Panc1 (cell line): ENCODE measurements at places on chromosomes 4 and X. TPM values are rescaled to one million over a fixed set of nuclear protein-coding genes. Genes with fewer than 3 reads are reported as not detected.

GRCh38 chr4:111989817-111990216 is 155.4 kb upstream of the FAM241A start:
- H3K36me3 ChIP-seq: no peaks in the 10 kb centered on the region
- no peak overlapping the region for H3K4me3 ChIP-seq
- DNase-seq: no peak
- no peaks in the 10 kb centered on the region for H3K27me3 ChIP-seq
- no peaks in the 10 kb centered on the region for H3K4me1 ChIP-seq
- H3K27ac ChIP-seq: no peak overlapping the region

- no peaks in the 10 kb centered on the region for H3K27me3 ChIP-seq
- no peak for DNase-seq
- H3K4me1 ChIP-seq: no peaks in the 10 kb centered on the region
- no peaks in the 10 kb centered on the region; the same call in 1 of the 2 replicates for H3K36me3 ChIP-seq
Observed at GRCh38 chrX:48814722-48815121, 11.6 kb upstream of the ERAS start.

DNA sequence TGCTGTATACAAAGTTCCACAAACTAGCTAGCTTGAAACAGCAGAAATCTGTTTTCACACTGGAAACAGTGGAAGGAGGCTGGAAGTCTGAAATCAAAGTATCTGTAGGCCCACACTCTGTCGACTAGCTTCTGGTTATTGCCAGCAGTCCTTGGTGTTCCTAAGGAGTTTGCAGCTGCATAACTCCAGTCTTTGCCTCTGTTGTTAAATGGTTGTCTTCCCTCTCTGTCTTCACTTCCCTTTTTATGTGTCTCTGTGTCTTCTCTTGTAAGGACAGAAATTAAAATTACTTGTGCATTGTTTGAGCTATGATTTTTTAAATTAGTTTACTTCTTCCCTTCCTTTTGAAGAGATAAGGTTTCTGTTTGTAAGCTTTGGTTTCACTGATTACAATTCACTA is 8.2 kb downstream of the MTHFD2L start:
- H3K36me3 ChIP-seq: no peaks in the 10 kb centered on the region; the same call in 1 of the 2 replicates
- no peaks in the 10 kb centered on the region for H3K27me3 ChIP-seq
- no peak overlapping the region for H3K4me3 ChIP-seq
- DNase-seq: no peak

GRCh38 chr4:2136726-2137125 is 77.6 kb downstream of the NAT8L start:
- no peaks in the 10 kb centered on the region for H3K27me3 ChIP-seq
- H3K4me1 ChIP-seq: no peaks in the 10 kb centered on the region
- H3K27ac ChIP-seq: no peak overlapping the region
- H3K4me3 ChIP-seq: no peak overlapping the region
- DNase-seq: no peak

Gene CAMK2D
- total RNA-seq: 29.5 TPM

GRCh38 chr4:113065629-113066028 is 16.2 kb downstream of the ANK2 start:
- no peaks in the 10 kb centered on the region for H3K4me1 ChIP-seq
- H3K27me3 ChIP-seq: no peaks in the 10 kb centered on the region
- DNase-seq: no peak
- no peaks in the 10 kb centered on the region for H3K36me3 ChIP-seq
- no peak overlapping the region for H3K4me3 ChIP-seq

GRCh38 chr4:21366312-21366711 is 582.3 kb downstream of the KCNIP4 start:
- no peak overlapping the region for H3K27ac ChIP-seq
- H3K4me1 ChIP-seq: no peaks in the 10 kb centered on the region
- no peaks in the 10 kb centered on the region for H3K36me3 ChIP-seq

GRCh38 chr4:112060212-112060611 is 85.0 kb upstream of the FAM241A start:
- peak; percentile 17 for DNase-seq
- no peaks in the 10 kb centered on the region for H3K27me3 ChIP-seq
- no peaks in the 10 kb centered on the region for H3K4me1 ChIP-seq
- no peaks in the 10 kb centered on the region for H3K36me3 ChIP-seq

DNA sequence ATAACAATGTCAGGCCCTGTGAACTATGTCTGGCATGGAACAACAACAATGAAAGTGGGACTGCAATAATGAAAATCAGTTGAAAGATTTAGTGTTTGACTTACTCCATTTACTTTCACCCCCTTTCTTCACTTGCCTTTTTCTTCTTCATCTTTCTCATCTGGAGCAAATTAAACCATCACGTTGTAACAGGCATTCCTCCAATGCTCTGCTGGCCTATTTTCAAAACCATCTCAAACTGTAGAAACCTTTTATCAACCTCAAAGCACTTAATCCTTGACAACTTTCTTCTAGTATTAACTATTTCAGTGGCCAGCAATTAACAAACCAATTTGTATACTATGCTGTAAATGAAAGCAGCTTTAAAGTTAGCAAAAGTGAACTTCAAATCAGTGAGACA is 8.3 kb downstream of the KLHL13 start:
- no peak overlapping the region for H3K27ac ChIP-seq
- H3K27me3 ChIP-seq: no peaks in the 10 kb centered on the region
- H3K4me3 ChIP-seq: no peak overlapping the region
- H3K36me3 ChIP-seq: no peaks in the 10 kb centered on the region
- no peaks in the 10 kb centered on the region for H3K4me1 ChIP-seq

- H3K36me3 ChIP-seq: no peaks in the 10 kb centered on the region
- peak overlapping the region; percentile 97 for H3K27ac ChIP-seq
- H3K27me3 ChIP-seq: no peaks in the 10 kb centered on the region
- H3K4me3 ChIP-seq: peak overlapping the region; percentile 42
Observed at GRCh38 chrX:46326161-46326560, 219.1 kb downstream of the ZNF674 start.

Gene RASSF6
- 0.15 TPM for total RNA-seq

Gene FAM241A
- 0.90 TPM for total RNA-seq

GRCh38 chr4:34723605-34724004 is 1520.7 kb downstream of the ARAP2 start:
- no peaks in the 10 kb centered on the region for H3K4me1 ChIP-seq
- H3K27ac ChIP-seq: no peak overlapping the region
- no peak overlapping the region for H3K4me3 ChIP-seq

GRCh38 chr4:11505221-11505971 is 76.7 kb upstream of the HS3ST1 start:
- peaks cover 3% of the 10 kb centered on the region for H3K4me1 ChIP-seq
- H3K4me3 ChIP-seq: no peak overlapping the region
- H3K27me3 ChIP-seq: no peaks in the 10 kb centered on the region
- 0 out of 2 replicates have a peak overlapping the region, but pooled peaks have one; percentile 54 for H3K27ac ChIP-seq
- DNase-seq: peak; percentile 59
- no peaks in the 10 kb centered on the region for H3K36me3 ChIP-seq

Gene LARP1B
- total RNA-seq: 17.3 TPM

GRCh38 chrX:13396924-13397323 is 77.1 kb upstream of the ATXN3L start:
- no peaks in the 10 kb centered on the region for H3K4me1 ChIP-seq
- no peak for DNase-seq
- peak overlapping the region; percentile 90 for H3K27ac ChIP-seq

Gene GPR82
- not detected for total RNA-seq

Gene WNK3
- not detected for total RNA-seq

DNA sequence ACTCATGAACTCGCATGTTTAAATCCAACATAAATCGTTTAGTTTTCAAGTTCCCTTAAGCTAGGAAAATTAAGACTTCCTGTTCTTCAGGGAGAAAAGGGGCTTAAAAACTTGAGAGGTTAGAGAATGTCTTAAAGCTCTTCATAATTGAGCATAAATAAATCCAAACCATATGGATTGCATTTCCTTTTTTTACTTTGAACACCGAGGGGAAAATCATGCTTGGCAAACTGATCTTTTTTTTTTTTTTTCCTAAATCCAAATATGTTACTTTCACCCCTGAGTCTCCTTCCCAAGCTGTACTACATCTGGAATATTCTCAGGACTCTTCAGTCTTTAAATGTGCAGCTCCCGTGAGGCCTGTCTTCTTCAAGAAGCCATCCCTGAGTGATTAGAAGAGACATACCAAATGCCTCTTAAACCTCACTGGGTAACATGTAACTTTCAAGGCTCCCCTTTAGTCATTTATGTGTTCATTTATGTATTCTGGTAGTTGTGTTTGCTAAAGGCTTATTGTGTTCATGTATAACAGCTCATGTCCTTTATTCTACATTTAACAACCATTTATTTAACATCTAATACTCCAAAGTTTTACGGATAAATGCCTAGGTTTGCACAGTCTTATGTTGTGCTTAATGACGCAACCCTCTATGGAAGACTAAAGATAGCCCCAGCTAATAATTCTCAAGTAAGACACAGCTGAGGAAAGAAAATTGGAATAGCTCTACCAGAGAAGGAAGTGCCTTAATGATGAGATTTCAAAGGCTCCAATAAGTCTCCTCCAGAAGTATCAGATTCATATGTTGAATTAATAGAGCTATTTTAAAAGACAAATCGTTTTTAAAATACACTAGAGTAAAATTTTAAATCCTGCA is 107.0 kb downstream of the AGTR2 start:
- H3K36me3 ChIP-seq: no peaks in the 10 kb centered on the region
- H3K27ac ChIP-seq: no peak overlapping the region
- no peaks in the 10 kb centered on the region for H3K27me3 ChIP-seq
- H3K4me3 ChIP-seq: no peak overlapping the region
- H3K4me1 ChIP-seq: no peaks in the 10 kb centered on the region
- no peak for DNase-seq

DNA sequence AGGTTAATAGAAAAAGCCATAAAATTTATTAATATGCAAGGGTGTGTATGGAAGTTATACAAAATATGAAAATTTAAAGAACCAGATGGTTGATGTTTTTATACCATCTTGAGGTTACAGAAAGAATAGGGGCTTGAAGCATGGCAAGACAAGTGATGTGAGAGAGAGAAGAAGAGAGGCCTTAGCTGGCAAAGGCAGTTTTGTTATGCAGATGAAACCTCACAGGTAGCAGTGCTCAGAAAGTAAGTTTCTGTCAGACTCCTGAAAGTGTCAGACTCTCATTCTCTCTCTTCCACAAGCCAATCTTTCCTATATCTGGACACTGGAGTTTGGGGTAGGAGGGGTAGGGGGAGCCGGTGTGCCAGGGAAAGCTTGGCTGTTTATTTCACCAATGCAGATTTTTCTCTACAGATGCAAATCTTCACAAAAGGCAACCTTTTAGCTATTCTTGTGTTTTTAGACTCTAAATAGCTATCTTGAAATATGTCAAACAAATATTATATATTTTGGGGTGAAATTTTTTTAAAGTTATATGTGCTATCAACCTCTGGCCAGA is 124.5 kb downstream of the CFAP299 start:
- H3K27me3 ChIP-seq: no peaks in the 10 kb centered on the region
- H3K36me3 ChIP-seq: no peaks in the 10 kb centered on the region
- H3K27ac ChIP-seq: no peak overlapping the region
- DNase-seq: no peak

Gene IL1RAPL1
- total RNA-seq: 0.59 TPM

GRCh38 chr4:74385386-74385785 is 20.4 kb downstream of the EREG start:
- no peak overlapping the region for H3K4me3 ChIP-seq
- H3K27me3 ChIP-seq: no peaks in the 10 kb centered on the region
